Progenitor cell of endocrine pancreas (in vitro differentiated cells): ENCODE measurements at places on chromosomes 6 and 20.
A peak's percentile ranks its signal among the peaks of the same experiment; 100 is the strongest.

GRCh38 chr6:95227351-95227750 is 350.0 kb upstream of the MANEA start:
- no peaks in the 10 kb centered on the region for H3K4me1 ChIP-seq
- no peak overlapping the region for H3K27ac ChIP-seq
- no peak for DNase-seq
- no peaks in the 10 kb centered on the region for H3K36me3 ChIP-seq
- peaks cover 3% of the 10 kb centered on the region for H3K27me3 ChIP-seq

- H3K4me1 ChIP-seq: no peaks in the 10 kb centered on the region
- H3K36me3 ChIP-seq: peaks cover 13% of the 10 kb centered on the region
- no peak for DNase-seq
- H3K27me3 ChIP-seq: no peaks in the 10 kb centered on the region
Measured at GRCh38 chr6:56640374-56640773, 2.3 kb downstream of the DST start.

- peaks cover 5% of the 10 kb centered on the region for H3K4me1 ChIP-seq
- DNase-seq: no peak
- H3K27me3 ChIP-seq: peaks cover 2% of the 10 kb centered on the region
- no peak overlapping the region for H3K4me3 ChIP-seq
- no peak overlapping the region for H3K27ac ChIP-seq
Measured at GRCh38 chr6:23704479-23705052, 421.4 kb upstream of the NRSN1 start.

- H3K27me3 ChIP-seq: peaks cover 38% of the 10 kb centered on the region
- H3K36me3 ChIP-seq: no peaks in the 10 kb centered on the region
- peaks cover 5% of the 10 kb centered on the region for H3K4me1 ChIP-seq
- H3K4me3 ChIP-seq: no peak overlapping the region
- no peak overlapping the region for H3K27ac ChIP-seq
- no peak for DNase-seq
Measured at GRCh38 chr6:16979677-16980370, 122.0 kb upstream of the STMND1 start.

GRCh38 chr6:25556516-25556915 is 95.5 kb upstream of the SCGN start:
- peaks cover 13% of the 10 kb centered on the region for H3K36me3 ChIP-seq
- no peak overlapping the region for H3K4me3 ChIP-seq
- H3K4me1 ChIP-seq: peaks cover 26% of the 10 kb centered on the region
- no peaks in the 10 kb centered on the region for H3K27me3 ChIP-seq
- no peak overlapping the region for H3K27ac ChIP-seq
- DNase-seq: peak; percentile 51

DNA sequence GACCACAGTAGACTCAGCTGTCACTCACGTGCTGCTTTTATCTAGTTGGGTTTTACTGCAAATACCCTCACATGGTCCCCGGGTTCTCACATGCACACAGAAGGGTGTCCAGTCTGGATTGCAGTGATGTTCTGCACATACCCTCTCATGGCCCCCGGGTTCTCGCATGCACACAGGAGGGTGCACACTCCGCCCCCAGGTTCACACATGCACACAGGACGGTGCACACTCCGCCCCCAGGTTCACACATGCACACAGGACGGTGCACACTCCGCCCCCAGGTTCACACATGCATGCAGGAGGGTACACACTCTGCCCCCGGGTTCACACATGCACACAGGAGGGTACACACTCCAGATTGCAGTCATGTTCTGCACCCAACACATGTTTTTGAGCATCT is 224.3 kb downstream of the ERMARD start:
- H3K27ac ChIP-seq: no peak overlapping the region
- no peak overlapping the region for H3K4me3 ChIP-seq
- no peak for DNase-seq
- peaks cover 35% of the 10 kb centered on the region for H3K27me3 ChIP-seq

- peaks cover 7% of the 10 kb centered on the region for H3K4me1 ChIP-seq
- no peak overlapping the region for H3K27ac ChIP-seq
Measured at GRCh38 chr6:129766959-129767728, 57.2 kb upstream of the ARHGAP18 start.

- no peak overlapping the region for H3K4me3 ChIP-seq
- H3K4me1 ChIP-seq: peaks cover 26% of the 10 kb centered on the region
Measured at GRCh38 chr6:33123732-33124524, 48.1 kb downstream of the HLA-DPB1 start.

GRCh38 chr6:43286980-43287716 is 10.9 kb upstream of the SLC22A7 start:
- no peak overlapping the region for H3K4me3 ChIP-seq
- H3K4me1 ChIP-seq: peaks cover 1% of the 10 kb centered on the region
- no peak for DNase-seq

GRCh38 chr6:106637051-106637716 is 7.8 kb downstream of the QRSL1 start:
- H3K4me1 ChIP-seq: peaks cover 17% of the 10 kb centered on the region
- H3K27ac ChIP-seq: peak overlapping the region; percentile 1
- DNase-seq: no peak
- H3K27me3 ChIP-seq: no peaks in the 10 kb centered on the region
- peaks cover 21% of the 10 kb centered on the region for H3K36me3 ChIP-seq

- H3K27ac ChIP-seq: no peak overlapping the region
- no peak overlapping the region for H3K4me3 ChIP-seq
- peaks cover 20% of the 10 kb centered on the region for H3K27me3 ChIP-seq
- H3K4me1 ChIP-seq: peaks cover 7% of the 10 kb centered on the region
- DNase-seq: no peak
Measured at GRCh38 chr6:161817881-161818280, 544.0 kb upstream of the AGPAT4 start.

GRCh38 chr20:50308513-50309279 is 118.1 kb downstream of the CEBPB start:
- DNase-seq: no peak
- no peak overlapping the region for H3K27ac ChIP-seq
- H3K4me3 ChIP-seq: no peak overlapping the region
- peaks cover 14% of the 10 kb centered on the region for H3K27me3 ChIP-seq

DNA sequence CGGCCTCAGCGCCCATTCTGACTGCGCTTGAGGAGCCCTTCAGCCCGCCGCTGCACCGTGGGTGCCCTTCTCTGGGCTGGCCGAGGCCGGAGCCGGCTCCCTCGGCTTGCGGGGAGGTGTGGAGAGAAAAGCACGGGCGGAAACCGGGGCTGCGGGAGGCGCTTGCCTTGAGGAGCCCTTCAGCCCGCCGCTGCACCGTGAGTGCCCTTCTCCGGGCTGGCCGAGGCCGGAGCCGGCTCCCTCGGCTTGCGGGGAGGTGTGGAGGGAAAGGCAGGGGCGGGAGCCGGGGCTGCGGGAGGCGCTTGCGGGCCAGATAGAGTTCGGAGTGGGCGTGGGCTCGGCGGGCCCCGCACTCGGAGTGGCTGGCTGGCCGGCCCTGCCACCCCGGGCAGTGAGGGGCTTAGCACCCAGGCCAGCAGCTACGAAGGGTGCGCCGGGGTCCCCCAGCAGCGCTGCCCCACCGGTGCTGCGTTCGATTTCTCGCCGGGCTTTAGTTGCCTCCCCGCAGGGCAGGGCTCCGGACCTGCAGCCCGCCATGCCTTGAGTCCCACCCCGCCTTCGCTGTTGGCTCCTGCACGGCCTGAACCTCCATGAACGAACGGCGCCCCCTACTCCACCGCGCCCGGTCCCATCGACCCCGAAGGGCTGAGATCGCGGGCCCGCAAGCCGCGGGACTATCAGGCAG is 45.7 kb upstream of the MCUR1 start:
- no peaks in the 10 kb centered on the region for H3K27me3 ChIP-seq
- DNase-seq: no peak
- H3K27ac ChIP-seq: no peak overlapping the region
- H3K36me3 ChIP-seq: peaks cover 1% of the 10 kb centered on the region
- peaks cover 13% of the 10 kb centered on the region for H3K4me1 ChIP-seq

DNA sequence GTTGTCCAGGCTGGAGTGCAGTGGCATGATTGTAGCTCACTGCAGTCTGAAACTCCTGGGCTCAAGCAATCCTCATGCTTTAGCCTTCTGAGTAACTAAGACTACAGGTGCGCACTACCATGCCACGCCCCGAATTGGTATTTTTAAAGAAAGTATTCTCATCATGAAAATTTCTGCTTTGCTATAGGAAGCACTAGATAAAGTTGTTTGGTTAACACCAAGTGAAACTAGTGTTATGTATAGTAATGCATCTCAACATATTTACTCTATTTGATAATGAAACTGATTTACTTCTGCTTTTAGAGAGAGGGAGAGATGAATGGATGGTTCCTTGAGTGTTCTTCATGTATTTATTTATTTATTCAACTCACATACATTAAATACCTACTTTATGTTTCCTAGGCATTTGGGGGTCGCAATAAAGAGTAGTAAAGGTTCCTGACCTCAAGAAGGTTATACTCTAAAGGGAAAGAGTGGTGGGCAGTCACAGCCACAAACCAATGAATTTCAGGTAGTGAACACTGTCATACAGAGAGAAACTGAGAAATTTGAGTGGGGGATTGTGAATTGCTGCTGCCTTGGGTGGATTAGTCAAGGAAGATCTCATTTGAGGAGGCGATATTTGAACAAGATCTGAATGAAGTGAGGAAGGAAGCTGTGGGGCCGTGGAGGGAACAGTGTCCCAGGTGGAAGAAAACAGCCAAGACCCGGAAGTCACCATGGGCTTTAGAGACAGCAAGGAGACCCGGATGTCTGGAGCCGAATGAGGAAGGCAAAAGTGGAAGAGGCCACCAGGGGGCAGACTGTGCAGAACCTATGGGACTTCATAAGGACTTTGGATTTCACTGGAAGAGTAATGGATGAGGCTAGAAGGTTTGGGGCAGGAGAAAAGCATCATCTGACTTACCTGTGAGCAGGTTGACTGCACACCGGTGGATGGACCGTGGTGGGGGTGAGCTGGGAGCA is 185.6 kb downstream of the TSHZ2 start:
- peak overlapping the region; percentile 0 for H3K27ac ChIP-seq
- no peaks in the 10 kb centered on the region for H3K27me3 ChIP-seq
- peaks cover 1% of the 10 kb centered on the region for H3K36me3 ChIP-seq
- H3K4me1 ChIP-seq: peaks cover 9% of the 10 kb centered on the region
- DNase-seq: no peak

DNA sequence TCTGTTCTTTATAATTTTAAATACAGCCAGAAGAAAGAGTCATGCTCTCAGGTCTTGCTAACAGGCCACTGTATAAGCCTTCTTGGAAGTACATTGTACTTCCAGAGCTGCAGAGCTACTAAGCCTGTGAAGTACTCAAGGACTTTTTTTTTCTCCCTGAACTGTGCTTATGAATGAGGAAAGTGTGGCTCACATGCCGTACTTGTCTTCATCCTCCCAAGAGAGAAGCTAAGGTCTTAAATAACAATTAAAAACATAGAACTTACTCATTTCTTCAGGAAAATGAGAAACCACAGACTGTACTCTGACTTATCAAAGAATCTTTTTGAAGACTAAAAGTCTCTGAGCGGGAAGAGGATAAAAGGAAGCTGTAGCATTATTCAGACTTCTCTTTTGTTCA is 218.3 kb downstream of the HTR1B start:
- no peak overlapping the region for H3K4me3 ChIP-seq
- H3K36me3 ChIP-seq: no peaks in the 10 kb centered on the region
- no peaks in the 10 kb centered on the region for H3K4me1 ChIP-seq
- H3K27ac ChIP-seq: no peak overlapping the region

DNA sequence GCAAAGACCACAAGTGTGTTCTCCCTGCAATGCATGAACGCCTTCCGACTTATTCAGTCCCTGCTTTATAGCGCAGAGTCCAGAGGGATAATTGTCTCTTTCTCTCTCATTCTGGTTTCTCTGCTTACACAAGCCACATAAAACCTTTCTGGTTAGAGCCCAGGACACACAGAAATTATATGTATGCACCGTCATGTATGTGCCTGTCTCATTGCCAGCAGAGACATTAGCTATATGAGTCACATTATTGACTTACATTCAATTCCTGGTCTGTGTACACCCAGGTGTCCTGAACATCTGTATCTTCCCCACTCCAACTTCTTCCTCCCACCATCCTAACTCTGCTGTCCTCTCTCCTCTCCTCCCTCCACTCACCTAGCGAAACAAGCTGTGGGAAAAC is 44.0 kb downstream of the LRFN2 start:
- peaks cover 56% of the 10 kb centered on the region for H3K27me3 ChIP-seq
- H3K27ac ChIP-seq: no peak overlapping the region
- H3K36me3 ChIP-seq: no peaks in the 10 kb centered on the region
- no peaks in the 10 kb centered on the region for H3K4me1 ChIP-seq
- DNase-seq: no peak

DNA sequence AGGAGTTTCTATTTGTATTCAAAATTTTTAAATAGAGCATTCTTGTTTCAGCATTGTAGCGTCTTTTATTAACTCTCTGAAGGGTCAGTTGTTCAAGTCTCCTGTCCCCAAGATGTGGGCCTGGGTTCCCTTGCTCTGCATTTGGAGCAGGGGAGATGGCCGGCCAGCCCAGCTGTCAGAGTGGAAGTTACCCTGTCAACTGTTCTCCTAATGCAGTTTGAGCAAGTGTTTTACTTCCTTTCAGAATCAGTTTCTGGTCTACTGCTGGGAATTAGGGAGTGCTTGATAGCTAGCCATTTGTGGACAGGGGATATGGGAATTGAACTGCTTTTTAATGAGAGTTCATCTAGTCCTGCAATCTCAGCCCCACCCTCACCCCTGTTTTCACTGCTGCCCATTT is 116.6 kb downstream of the QKI start:
- DNase-seq: no peak
- H3K4me1 ChIP-seq: peaks cover 23% of the 10 kb centered on the region
- peaks cover 2% of the 10 kb centered on the region for H3K36me3 ChIP-seq
- H3K4me3 ChIP-seq: no peak overlapping the region

GRCh38 chr6:121879149-121879548 is 443.7 kb downstream of the GJA1 start:
- DNase-seq: no peak
- no peaks in the 10 kb centered on the region for H3K36me3 ChIP-seq
- H3K27ac ChIP-seq: no peak overlapping the region
- H3K4me1 ChIP-seq: peaks cover 4% of the 10 kb centered on the region
- no peaks in the 10 kb centered on the region for H3K27me3 ChIP-seq

- H3K4me1 ChIP-seq: peaks cover 4% of the 10 kb centered on the region
- peaks cover 49% of the 10 kb centered on the region for H3K27me3 ChIP-seq
- DNase-seq: no peak
- H3K36me3 ChIP-seq: no peaks in the 10 kb centered on the region
Measured at GRCh38 chr6:27605401-27606342, 132.8 kb upstream of the ZNF184 start.

- DNase-seq: no peak
- no peaks in the 10 kb centered on the region for H3K27me3 ChIP-seq
- H3K4me1 ChIP-seq: peaks cover 12% of the 10 kb centered on the region
- H3K36me3 ChIP-seq: no peaks in the 10 kb centered on the region
- H3K4me3 ChIP-seq: no peak overlapping the region
- no peak overlapping the region for H3K27ac ChIP-seq
Measured at GRCh38 chr6:96787846-96788580, 49.3 kb downstream of the GPR63 start.

DNA sequence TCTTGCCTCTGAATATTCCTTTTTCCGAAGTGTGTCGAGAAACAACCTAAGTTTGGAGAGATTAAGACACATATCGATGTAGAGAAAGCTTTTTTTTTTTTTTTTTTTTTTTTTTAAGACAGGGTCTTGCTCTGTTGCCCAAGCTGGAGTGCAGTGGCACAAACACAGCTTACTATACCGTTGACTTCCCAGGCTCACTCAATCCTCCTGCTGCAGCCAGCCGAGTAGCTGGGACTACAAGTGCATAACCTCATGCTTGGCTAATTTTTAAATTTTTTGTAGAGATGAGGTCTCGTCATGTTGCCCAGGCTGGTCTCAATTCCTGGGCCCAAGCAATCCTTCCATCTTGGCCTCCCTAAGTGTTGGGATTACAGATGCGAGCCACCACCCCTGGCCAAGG is 21.4 kb downstream of the SLC17A5 start:
- no peaks in the 10 kb centered on the region for H3K27me3 ChIP-seq
- no peak overlapping the region for H3K27ac ChIP-seq
- peaks cover 3% of the 10 kb centered on the region for H3K36me3 ChIP-seq

GRCh38 chr6:138431256-138432062 is 27.4 kb downstream of the HEBP2 start:
- no peaks in the 10 kb centered on the region for H3K27me3 ChIP-seq
- peak overlapping the region; percentile 13 for H3K27ac ChIP-seq
- no peak for DNase-seq
- peaks cover 9% of the 10 kb centered on the region for H3K36me3 ChIP-seq
- H3K4me3 ChIP-seq: no peak overlapping the region
- H3K4me1 ChIP-seq: no peaks in the 10 kb centered on the region
